ENCODE measurements at places on chromosomes 12 and 14.
A peak's percentile ranks its signal among the peaks of the same experiment; 100 is the strongest.

GRCh38 chr12:51974646-51975045 lies 23.1 kb downstream of the ACVR1B start:
- peak; percentile 41 for DNase-seq

DNA sequence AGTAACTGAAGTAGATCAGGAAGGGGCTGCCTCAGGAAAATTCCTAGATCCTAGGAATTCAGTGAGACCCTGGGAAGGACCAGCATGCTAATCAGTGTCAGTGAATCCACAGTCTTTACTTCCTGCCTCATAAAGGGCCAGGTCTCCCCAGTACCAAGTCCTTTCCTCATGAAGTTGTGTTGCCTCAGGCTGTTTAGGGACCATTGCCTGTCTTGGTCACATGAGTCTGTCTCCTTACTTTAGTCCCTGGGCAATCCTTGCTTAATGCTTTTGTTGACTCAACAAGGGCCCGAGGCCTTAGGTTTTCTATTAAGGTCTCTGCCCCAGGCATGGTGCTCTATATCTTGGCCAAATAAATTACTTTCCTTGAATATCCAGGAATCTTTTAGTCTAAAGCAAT lies 16.1 kb upstream of the ATF1 start:
- no peak for DNase-seq

DNA sequence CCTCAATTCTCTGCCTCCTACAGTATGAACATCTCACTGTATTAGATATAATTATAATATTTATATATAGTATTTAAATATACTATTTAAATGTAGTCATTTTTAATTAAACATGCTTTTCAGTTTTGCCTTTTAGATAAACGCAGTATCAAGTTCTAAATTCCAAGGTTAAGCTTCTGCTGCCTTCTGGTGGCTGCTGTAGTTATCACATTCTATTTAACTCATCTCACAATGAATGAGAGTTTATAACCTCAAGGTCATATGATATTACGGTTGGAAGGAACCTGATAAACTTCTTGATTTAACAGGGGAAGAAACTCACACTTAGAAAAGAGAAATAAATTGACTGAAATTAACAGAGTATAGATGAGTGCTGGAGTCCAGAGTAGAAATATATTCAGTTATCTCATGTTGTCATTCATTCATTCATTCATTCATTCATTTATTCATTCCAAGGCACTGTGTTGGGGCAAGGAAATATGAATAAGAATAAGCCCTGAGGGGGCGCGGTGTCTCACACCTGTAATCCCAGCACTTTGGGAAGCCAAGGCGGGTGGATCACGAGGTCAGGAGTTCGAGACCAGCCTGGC lies 31.9 kb downstream of the GUCY2C start:
- DNase-seq, result peak; percentile 30

DNA sequence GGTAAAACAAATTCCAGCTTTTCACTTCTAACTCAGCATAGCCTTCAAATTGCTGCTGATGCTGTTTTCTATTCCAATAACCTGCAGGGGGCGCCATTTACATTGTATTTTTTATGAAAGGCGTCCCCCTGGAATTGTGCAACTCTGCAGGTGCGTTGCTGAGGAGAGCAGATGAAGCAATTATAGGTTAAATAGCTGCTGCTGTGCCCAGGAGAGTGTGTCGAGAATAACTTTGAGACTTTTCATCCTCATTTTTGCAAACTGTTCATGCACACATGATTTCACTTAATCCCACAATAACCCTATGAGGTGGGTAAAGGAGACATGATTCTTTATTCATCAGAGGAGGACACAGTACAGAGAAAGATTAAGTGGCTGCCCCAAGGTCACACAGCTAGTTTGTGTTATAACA lies 75.7 kb downstream of the MYRFL start:
- DNase-seq, result peak; percentile 46

DNA sequence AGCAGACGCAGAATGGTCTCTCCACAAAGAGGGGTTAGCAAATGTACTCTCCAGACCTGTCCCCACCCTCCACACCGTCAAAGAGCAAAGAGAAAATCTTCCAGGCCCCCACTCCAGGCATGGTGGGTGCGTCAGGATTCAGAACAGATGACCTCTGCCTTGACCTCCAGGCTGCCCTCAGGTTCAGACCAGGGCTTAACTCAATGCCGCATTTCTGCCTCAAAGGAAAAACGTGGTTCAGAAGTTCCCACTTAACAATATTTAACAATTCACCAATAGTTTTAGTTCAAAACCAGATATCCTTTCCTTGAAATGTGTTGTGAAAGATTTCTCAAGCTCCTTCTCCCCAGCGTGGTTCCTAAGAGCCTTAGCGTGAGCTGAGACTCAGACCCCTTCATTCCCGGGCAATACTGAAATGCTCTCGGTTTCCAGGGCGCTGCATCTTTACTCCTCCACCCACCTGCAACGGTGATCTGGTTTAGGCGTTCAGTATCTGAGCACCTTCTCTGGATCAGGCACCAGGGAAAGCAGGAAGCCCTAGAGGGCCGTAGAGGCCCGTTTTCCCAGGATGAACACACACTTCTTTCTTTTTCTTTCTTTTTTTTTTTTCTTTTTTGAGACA lies 22.9 kb downstream of the HSP90AA1 start:
- DNase-seq, result no peak

DNA sequence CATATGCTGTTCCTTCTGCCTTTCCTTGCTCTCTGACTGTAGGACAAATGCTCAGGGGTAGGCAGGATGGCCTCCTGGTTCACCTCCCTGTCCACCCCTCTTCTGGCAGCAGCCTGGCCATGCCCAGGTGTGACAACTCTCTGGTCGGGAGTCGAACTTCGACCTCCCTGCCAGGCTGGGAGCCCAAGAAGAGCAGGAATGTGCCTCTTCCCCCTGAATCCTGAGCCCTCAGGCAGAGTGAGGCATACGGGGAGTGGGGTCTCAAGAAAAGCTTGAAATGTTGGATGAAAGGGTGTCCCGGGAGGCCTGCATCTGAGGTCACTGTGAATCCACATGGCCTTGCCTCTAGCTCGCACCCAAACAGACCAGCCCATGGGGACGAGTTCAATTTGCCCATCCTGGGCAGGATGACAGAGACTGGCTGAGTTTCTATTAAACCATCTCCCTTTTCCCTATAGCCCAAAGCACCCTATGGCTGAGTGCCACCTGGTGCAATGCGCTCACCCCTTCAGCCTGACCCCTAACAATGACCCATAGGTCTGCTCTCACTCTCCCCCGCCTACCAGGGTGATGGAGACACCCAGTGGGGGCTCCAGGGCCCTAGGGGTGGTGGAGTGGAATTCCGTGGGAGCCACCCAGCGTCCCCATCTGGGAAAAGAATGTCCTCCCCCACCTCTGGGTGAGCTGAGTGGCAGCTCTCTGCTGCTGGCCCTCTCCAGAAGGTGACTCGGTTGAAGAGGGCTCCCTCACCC lies 52.9 kb upstream of the DIO3 start:
- no peak for DNase-seq

DNA sequence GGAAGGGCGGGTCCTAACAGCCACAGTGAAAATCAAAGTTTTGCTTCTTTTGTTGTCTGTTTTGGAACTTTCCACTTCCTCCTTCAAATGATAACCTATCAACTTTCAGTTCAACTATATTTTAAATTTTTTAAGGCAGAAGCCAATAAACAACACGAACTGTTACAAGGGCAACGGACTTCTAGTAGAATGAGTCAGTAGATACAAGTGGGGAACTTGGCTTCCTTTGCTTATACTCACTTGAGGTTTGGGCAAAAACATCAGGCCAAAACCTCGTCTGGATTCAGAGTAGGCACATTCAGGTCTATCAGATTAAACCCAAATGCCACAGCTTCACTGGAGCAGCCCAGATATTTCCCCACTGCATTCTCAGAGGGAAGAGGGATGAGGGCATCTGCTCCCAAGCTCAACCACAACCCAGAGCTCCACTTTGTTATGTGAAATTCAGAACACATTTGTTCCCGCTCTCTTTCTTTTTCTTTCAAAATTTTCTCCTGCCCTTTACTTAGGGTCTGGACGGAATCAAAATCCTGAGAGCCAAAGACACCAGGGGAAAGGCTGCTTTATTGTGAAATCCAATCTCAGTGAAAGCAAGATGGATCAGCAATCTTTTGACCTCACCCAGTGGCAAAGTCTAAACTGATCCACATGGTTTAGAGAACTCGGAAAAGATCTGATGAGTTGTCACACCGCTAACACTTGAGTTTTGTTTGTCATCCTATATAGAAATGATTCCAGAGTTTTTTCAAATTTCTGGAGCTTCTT lies 152.5 kb upstream of the BTG1 start:
- DNase-seq, result peak; percentile 39

DNA sequence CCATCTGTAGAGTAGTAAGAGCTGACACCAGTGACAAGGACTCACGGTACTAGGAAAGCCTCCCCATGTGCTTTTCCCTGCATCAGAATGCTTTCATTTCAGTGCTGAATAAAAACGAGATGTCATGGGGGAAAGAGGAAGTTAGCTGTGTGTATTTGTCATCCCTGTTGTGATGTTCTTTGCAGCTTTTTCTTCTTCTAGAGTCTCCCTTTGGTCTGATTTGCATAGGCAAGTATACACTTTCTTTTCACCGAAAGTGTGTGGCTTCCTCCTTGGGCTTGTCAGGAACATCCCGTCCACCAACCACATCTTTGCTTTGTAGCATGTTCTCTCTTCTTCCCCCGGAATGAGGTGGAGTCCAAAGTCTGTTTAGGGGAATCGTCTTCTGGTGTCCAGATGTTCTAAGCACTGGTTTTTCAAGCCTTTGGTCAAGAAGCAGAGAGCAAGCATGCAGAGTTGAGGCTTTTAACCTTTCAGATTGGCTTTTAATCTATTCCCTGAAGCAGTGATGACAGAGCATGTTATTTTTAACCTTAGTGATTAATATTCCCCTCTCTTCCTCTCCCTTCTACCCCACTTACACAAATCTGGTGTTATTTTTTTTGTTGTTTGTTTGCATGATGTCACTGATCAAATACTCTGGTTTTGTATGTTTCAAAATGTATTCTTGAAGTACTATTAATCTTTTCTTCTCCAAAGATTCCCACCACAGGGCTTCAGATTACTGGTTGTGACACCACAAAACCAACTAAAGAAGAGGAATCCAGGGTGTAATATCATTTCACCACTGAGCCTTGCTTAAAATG lies 163.4 kb downstream of the SAMD4A start:
- no peak for DNase-seq

DNA sequence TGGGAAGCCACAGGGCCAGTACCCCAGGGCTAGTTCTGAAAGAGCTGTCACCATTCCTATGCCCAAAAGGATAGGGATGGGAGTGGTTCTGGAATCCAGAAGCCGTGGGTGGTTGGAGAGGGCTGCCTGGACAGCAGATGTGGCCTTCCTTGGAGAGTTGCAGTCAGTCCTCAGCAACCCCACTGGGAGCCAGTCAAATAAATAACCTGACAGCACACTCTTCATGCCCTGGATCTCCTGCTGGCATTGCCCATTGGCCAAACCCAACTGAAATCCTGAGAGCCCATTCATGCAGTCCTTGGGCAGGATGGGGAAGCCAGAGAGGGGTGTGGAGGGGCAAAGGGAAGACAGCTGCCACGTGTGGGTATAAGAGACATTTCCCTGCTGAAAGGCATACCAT lies 128.2 kb downstream of the PTPN11 start:
- DNase-seq, result no peak

DNA sequence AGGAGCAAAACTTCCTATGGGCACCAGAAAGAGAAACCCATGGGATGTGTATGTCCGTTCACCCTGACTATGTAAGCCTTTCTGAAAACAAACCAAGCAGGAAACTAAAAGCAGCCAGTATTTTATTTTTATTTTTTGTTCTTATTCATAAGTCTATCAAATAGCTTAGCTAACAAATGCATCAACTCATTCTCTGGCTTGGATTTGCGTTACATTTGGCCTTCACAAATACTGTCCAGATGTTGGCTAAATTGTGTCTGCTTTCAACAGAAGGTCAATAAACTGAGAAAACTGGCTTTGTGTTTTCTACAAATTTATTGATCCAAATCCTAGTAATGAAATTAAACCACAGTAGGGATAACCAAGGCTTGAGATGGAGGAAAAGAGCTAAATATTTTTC lies 379.0 kb downstream of the NOVA1 start:
- DNase-seq, result no peak

DNA sequence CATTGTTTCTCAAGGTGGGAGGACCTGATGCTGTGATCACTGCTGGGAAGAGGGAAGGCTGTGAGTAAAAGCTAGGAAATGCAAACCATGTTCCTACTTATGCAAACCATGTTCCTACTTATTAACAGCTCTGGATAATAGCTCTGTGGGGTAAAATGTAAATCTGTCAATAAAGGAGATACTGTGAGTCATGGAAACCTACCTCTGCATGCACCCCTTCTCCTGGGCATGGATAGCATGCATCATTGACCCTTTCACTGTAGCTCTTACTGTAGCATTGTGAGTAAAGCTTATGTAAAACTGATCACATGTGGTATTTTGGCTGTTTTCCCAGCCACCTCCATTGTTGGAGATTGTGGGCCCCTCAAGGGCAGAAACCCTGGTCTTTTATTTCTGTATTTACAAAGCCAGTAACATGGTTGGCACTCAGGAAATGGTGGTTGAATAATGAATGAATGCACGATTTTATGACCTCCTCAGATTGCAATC lies 253.7 kb downstream of the GRIN2B start:
- DNase-seq, result no peak

GRCh38 chr14:55026441-55026792 lies 482 bp downstream of the WDHD1 start:
- no peak for DNase-seq

- peak; percentile 100 for DNase-seq
These were observed 50.9 kb upstream of the CCT2 start for GRCh38 chr12:69534389-69534822.

DNA sequence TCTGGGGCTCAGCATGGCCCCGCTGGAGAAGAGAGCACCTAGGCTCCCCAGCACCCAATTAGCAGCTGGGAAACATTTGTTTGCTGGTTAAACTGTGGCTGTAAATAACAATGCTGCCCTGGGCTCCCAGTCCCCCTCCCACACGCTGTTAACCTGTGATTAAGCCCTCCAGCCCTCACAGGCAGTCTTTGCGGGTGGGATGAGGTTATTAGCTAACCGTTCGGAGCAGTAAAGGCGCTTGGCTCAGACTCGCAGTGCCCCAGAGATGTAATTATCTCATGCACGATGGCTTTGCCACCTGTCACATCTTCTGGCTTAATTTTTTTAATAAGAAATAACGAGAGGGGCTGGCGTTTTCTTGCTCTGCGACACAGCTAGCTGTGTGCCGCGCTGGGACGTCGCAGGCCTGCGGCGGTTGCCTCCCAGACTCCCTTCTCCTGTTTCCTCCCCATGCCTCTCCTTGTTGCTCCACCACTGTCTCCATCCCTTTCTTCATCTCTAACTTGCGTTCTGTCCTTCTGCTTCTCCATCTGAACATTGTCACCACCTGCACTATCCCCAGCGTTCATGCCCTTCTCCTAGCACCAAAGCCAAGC lies 239.2 kb upstream of the FKBP4 start:
- DNase-seq, result no peak

- no peak for DNase-seq
These were observed 129.9 kb downstream of the TMEM30B start for GRCh38 chr14:61151251-61151650.

GRCh38 chr12:132842449-132843045 lies 13.9 kb upstream of the GOLGA3 start:
- no peak for DNase-seq

All from NCI-H226 (cell line).